Amygdala (tissue), 56 donors: ENCODE measurements at places on chromosomes 11 and 22.

DNA sequence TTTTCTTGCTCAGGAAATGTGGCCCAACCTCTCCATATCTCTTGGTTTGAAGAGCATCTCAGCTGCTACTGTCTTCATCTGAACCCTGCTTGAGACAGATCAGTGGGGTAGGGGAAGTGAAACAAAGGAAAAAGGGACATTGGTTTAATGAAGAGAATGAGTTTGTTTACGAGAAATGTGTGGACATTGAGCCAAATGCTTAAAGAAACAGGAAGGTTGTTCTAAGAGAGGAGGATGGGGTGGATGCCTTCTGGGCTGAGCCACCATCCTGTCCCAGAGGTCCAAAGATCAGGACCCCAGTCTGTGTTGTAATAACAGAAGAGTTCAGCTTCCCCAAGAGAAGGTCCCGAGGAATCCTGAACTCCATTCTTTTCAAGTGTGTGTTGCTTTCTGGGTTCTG, 369.7 kb downstream of the INSC start:
- no peak for DNase-seq

GRCh38 chr11:69122630-69123431, 32.9 kb upstream of the SMIM38 start:
- no peak for DNase-seq

DNA sequence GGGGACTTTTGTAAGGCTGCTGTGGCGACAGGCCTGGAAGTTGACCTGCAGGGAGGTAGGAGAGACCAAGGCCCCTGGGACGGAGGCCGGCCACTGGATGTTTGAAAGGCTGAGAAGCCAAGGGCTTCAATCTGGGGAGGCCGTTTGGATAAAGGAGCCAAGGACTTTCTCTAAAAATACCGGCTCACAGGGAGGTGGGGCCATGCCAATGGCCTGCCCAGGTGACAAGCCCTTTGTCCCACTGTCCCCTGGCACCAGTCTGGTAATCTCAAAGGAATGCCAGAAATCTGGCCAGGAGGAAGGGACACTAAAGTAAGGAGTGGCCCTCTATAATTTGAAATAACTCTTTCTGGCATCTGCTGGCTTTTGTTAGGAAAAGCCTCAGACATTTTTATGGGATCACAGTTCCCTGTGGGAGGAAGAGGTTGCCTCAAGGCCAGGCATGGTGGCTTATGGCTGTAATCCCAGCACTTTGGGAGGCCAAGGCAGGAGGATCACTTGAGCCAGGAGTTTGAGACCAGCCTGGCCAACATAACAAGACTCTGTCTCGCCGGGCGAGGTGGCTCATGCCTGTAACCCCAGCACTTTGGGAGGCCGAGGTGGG, 1.9 kb upstream of the CHKA start:
- DNase-seq, result no peak

- no peak for DNase-seq
Measured at GRCh38 chr11:30344085-30344484, 21.2 kb downstream of the ARL14EP start.
